ENCODE measurements at places on chromosomes 2 and 18.
A peak's percentile ranks its signal among the peaks of the same experiment; 100 is the strongest.

- no peak for DNase-seq
Measured at GRCh38 chr18:39302481-39302880, 1736.9 kb upstream of the CELF4 start.

GRCh38 chr2:168156661-168157060, 90.7 kb downstream of the STK39 start:
- DNase-seq = peak; percentile 31

GRCh38 chr2:191038241-191038725, 24.3 kb upstream of the STAT1 start:
- DNase-seq = peak; percentile 80

GRCh38 chr18:9900699-9901098, 13.1 kb upstream of the VAPA start:
- no peak for DNase-seq

- DNase-seq = peak; percentile 87
Measured at GRCh38 chr2:70703900-70704549, 64.0 kb downstream of the ADD2 start.

DNA sequence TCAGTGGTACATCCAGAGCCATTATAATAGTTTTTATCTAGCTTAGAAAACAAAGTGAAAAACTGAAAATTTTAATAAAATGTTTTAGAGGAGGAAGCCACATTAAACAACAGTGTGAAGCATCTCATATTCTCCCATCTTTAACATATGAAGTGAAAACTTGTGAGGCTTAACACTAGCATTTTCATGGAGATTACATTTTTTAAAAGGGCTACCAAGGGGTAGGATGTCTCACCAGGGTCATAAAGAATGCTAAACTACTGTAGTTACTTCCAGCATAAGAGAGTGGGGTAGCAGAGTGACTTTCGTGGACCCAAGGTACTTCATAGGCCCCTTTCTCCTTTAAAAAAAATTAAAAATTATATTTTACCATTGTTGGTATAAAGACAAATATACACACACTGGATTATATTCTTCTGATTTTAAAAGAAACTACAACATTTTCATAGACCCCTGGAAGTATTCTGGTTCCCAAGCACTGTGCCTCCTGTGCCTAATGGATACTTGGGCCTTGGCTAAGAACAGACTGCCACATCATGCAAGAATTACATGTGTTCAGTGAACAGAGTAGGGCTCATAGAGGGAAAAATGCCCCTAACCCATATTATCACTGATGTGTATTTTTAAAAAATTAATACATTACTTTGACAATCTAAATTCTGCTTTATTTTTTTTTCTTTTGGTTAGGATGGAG, 148.4 kb downstream of the SLC39A10 start:
- no peak for DNase-seq

GRCh38 chr2:202096736-202097135, 23.7 kb downstream of the KIAA2012 start:
- peak; percentile 95 for DNase-seq

GRCh38 chr2:40430776-40431599, 20.9 kb downstream of the SLC8A1 start:
- DNase-seq = no peak

Measured in fibroblast of skin of abdomen (primary cell).